ENCODE measurements at places on chromosomes 11 and 22. TPM values are rescaled to one million over a fixed set of nuclear protein-coding genes. Genes with fewer than 3 reads are reported as not detected.

GUCY1A2 gene
- 10.6 TPM for total RNA-seq

LRRC4C gene
- 0.62 TPM for total RNA-seq

ACRV1 gene
- not detected for total RNA-seq

NLRX1 gene
- 34.0 TPM for total RNA-seq

SMC1B gene
- not detected for total RNA-seq
